ENCODE measurements at places on chromosomes 1 and 21. TPM values are rescaled to one million over a fixed set of nuclear protein-coding genes. Genes with fewer than 3 reads are reported as not detected.

The KCNAB2 gene
- total RNA-seq: 23.1 TPM

DNA sequence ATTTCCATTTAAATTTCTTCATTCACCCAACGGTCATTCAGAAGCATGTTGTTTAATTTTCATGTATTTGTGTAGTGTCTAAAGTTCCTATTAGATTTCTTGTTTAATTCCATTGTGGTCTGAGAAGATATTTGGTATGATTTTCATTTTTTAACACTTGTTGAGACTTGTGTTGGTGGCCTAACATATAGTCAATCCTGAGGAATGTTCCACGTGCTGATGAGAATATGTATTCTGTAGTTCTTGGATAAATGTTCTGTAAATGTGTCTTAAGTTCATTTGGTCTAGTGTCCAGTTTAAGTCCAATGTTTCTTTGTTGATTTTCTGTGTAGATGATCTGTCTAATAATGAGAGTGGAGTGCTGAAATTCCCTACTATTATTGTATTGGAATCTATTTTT lies 22.7 kb upstream of the LCE5A start:
- no peak for DNase-seq

DNA sequence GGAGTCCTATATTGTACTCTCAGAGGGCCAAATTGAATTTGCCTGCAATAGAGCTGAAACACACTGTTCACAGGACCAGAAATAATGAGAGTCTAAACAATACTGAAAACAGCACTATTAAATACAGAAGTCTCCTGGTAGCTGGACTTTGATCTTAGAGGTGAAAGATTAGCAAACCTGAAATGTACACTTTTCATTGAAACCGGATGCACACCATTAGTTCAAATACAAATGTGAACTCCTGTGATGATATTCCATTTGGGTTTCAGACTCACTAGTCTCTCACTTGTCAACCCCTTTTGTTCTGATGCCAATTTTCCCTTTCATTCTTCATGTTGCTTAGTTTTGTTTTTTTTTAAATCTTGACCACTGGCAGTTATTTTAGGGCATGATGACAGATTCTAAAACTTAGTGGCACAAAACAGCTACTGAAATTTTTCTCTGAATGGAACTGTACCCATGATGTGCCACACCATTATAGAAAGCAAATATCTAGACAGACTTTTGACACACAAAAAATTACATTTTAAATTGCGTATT lies 5.9 kb upstream of the TNFSF4 start:
- DNase-seq: no peak

The ST6GALNAC5 gene
- 0.14 TPM for total RNA-seq

DNA sequence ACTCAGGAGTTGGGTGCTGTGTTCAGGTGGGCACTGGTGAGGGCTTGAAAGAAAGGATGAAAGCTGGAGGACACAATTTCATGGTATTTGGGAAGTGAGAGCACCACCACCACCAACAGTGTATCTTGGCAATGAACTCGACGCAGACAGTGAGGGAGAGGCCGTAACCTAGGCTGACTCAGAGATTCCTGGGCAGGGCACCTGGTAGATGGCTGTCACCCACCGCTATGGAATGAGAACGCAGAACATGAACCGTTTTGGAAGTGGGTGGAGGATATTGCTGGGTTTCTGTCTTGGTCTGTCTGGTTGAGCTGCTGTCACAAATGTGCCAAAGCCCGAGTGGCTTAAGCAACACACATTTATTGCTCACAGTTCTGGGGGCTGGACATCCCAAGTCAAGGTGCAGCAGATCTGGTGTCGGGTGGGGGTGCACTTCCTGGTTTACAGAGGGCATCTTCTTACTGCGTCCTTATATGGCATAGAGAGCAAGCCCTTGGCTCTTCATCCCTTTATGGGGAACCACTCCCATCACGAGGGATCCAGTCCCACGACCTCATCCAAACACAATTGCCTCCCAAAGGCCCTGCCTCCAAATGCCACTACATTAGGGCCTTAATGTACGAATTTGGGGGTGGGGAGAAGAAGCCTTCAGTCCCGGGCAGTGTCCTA lies 246.3 kb downstream of the SIPA1L2 start:
- no peak for DNase-seq

GRCh38 chr1:84692391-84692790 lies 2.1 kb upstream of the SSX2IP start:
- no peak for DNase-seq

DNA sequence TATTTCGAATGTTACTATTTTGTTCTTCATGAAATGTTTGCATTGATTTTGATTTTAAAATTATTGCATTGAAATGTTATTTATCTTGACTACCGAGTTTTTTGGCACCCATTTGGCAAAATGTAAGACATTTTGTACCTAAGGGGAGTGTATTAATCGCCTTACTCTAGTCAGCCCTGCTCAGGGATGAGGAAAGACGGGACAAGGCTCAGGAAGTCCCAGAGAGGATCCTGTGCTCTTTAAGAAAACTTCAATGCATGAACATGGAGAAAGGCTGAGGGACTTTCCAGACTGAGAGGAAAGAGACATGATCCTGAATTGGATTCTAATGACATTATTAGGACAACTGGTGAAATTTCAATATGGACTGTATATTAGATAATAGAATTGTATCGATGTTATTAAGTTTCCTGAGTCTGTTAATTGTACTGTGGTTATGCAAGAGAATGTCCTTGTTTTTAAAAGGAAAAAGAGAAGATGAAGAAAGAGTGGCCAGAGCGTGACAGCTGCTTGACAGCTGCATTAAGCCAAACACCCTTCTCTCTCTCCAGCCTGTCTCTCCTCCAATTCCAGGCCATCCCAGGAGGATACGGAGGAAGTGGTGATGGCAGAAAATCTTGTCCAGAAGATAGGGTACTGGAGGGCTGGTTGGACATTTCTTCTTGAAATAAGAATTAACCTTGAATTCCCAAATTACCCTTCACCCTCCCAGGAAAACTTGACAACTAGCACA lies 66.0 kb downstream of the PLEKHA6 start:
- DNase-seq: peak; percentile 69

DNA sequence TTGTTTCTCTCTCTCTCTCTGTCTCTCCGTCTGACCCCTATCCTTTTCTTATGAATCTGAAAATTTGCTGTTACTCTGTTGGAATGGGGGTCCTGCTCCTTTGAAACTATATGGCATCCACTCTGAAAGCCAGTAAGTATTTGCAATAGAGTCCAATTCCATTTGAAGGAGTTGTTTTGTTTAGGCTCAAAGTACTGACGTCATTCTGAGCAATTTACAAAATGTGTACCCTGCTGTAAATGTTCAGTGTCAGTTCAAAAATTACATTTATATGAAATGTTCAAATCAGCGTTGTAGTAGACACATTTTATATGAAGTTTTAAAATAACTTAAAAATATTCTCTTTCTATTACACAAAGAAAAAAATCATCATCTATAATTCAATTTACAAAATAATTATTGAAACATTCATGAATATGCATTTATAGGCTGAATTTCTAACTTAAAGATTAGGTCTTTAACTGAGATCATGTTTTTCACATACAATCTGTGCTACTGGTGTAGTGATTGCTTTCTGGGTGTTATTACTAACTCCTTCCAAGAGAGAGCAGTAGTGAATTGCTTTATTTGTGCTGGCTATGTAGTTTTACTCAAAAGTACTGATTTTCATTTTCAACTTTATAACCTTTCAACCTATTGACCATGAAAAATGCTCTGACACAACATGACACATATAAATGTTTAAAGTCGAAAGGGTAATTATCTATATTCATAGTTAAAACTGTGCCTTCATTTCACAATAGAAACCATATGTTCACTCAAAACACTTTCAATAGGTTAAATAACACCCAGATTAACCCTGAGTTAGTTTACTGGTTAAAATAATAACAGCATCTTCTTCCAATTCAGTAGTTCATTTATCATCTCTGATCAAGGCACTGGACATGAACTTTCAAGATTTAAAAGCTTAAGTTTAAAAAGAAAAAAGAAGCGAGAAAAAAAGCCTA lies 253.1 kb upstream of the ADGRL4 start:
- no peak for DNase-seq

GRCh38 chr1:71351438-71351837 lies 270.6 kb upstream of the ZRANB2 start:
- DNase-seq: no peak

DNA sequence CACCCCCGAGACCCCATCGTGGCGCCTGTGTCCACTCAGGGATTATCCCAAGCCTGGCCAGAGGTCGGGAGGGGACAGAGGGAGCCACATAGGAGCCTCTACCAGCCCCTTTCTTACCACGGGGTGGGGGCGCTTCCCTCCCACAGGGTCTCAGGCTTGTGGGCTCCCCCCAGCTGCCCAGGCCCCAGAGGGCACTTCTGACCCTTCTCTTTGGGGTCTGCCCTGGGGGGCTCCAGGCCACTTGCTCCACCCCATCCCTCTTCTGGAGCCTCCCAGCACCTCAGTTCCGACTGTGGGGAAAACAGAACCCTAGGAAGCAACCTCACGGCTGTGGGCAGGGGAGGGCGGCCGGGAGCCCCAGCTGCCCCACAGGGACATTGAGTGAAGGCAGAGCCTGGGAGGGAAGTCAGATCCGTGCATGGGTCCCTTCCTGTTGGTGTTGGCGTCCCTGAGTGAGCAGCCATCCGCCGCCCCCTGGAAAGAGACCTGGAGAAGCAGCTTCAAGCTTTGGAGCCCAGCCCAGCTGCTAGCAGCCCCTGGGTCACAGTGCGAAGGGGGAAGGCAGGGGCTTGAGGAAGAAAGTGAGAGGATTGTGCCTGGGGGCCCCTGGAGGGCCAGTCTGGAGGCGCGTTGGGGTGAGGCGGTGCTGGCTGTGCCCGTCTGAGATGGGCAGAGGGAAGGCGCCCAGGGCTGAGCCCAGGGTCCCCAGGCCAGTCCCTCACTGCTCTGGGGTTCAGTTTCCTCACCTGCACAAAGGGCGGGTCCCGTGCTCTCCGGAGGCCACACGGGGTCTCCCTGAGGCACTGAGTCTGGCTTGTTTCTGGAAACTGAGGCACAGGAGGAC lies 22.1 kb downstream of the RRP1 start:
- DNase-seq: no peak

DNA sequence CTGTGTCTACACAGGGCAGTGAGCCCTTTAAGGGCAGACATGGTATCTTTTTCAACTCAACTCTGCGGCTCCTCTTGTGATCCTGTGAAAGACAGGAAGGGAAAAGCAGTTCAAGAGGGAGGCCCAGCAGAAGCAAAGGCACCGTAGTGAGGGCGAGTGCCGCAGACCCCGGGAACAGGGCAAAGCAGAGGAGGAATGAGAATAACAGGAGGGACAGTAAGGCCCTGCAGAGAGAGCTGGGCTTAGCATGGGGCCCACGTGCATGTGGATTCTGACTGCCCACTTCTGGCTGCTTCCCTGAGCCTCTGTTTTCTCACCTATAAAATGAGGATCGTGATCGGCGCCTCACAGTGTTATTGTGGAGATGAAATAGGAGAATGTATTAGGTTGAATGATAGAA lies 409.3 kb downstream of the PTPRU start:
- no peak for DNase-seq

DNA sequence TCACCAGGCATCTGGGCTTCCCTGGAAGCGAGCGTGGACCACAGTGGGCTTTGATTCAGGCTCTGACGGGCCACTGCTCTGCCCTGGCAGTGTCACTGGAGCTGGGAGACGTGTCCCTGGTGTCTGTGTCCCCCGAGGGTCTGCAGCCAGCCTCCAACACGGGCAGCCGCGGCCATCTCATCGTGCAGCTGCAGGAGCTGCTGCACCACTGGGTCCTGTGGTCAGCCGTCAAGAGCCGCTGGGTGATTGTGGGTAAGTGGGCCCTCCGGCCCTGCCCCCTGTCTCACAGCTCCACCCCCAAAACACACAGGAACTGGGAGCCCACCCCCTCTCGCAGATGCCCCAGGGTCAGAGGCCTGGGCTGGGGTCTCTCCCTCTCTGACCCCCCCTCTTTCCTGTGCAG lies 40.7 kb downstream of the DISP3 start:
- DNase-seq: no peak

The CADM3 gene
- 6.7 TPM for total RNA-seq

GRCh38 chr21:38493549-38494250 lies 4.6 kb downstream of the ERG start:
- no peak for DNase-seq

The C1orf115 gene
- total RNA-seq: 12.8 TPM

DNA sequence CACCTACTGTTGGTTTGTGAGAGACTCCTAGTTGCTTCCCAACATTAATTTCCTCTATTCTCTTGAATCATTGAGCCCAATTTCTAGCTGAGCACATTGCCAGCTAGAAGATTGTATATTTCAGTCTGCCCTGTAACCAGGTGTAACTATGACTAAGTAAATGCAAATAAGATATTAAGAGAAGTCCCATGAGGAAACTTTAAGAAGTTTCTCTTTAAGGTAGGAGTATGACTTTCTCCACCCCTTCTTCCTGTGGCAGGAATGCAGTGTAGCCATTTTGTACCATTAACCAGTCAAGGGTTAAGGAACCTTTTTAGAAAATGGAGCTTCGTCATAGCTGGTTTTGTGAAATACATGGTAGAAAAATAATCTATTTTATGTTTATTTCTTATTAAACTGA lies 534.2 kb upstream of the RGS18 start:
- DNase-seq: no peak

- DNase-seq: no peak
These were observed 40.5 kb upstream of the RBBP5 start for GRCh38 chr1:205162301-205162700.

The EPHA2 gene
- 34.7 TPM for total RNA-seq

All from heart left ventricle (tissue), 16 donors.